ENCODE measurements at places on chromosomes 2 and 18. TPM values are rescaled to one million over a fixed set of nuclear protein-coding genes. Genes with fewer than 3 reads are reported as not detected.

The RBM44 gene
- 0.30 TPM for total RNA-seq

The TEKT4 gene
- total RNA-seq: not detected

The CENPA gene
- total RNA-seq: 2.9 TPM

The ZNF513 gene
- 5.4 TPM for total RNA-seq

The TMEM17 gene
- total RNA-seq: 1.4 TPM

The FAP gene
- total RNA-seq: 182 TPM

The OBSL1 gene
- 84.6 TPM for total RNA-seq

The NOSTRIN gene
- 0.23 TPM for total RNA-seq

The RAB3GAP1 gene
- total RNA-seq: 56.1 TPM

The FOXI3 gene
- total RNA-seq: not detected

The DSG1 gene
- not detected for total RNA-seq

The FEV gene
- total RNA-seq: not detected

The RNPEPL1 gene
- 2.6 TPM for total RNA-seq

The ACADL gene
- total RNA-seq: 0.83 TPM

The DDX18 gene
- 48.3 TPM for total RNA-seq

The HADHB gene
- total RNA-seq: 129 TPM

The KCNK3 gene
- total RNA-seq: 1.1 TPM

The CYRIA gene
- total RNA-seq: 4.3 TPM

The GTF2A1L gene
- 0.98 TPM for total RNA-seq

The DLGAP1 gene
- 2.9 TPM for total RNA-seq

The C2orf80 gene
- total RNA-seq: not detected

The MYCN gene
- not detected for total RNA-seq

The PPM1G gene
- 102 TPM for total RNA-seq

The MYL12B gene
- 371 TPM for total RNA-seq

The GPR55 gene
- not detected for total RNA-seq

The DCDC2C gene
- total RNA-seq: not detected

The PKP4 gene
- 25.8 TPM for total RNA-seq

The ALK gene
- under 0.01 TPM for total RNA-seq

The SULT1C4 gene
- total RNA-seq: not detected

The SLC38A11 gene
- not detected for total RNA-seq

The NEMP2 gene
- total RNA-seq: 2.7 TPM

The PECR gene
- total RNA-seq: 13.5 TPM

The IRS1 gene
- 3.5 TPM for total RNA-seq

The ING5 gene
- 16.3 TPM for total RNA-seq

The TMEM169 gene
- total RNA-seq: 0.47 TPM

The FBXO15 gene
- 0.23 TPM for total RNA-seq

The HMSD gene
- not detected for total RNA-seq

The CAPN13 gene
- total RNA-seq: not detected

The GALNT3 gene
- total RNA-seq: 0.08 TPM

The DOK6 gene
- 0.45 TPM for total RNA-seq

The LRRTM4 gene
- not detected for total RNA-seq

The SMAD2 gene
- 92.5 TPM for total RNA-seq

The PJVK gene
- total RNA-seq: 0.60 TPM

The ST8SIA3 gene
- total RNA-seq: not detected

The LMAN1 gene
- total RNA-seq: 174 TPM

The GPR45 gene
- not detected for total RNA-seq

The TTC32 gene
- 3.0 TPM for total RNA-seq

The LCT gene
- under 0.01 TPM for total RNA-seq

The FAM117B gene
- total RNA-seq: 1.4 TPM

The TXNDC2 gene
- not detected for total RNA-seq

The CD8B2 gene
- total RNA-seq: 0.23 TPM

The IKZF2 gene
- 7.6 TPM for total RNA-seq

The TUBB8B gene
- total RNA-seq: not detected
